ENCODE measurements at places on chromosomes 7 and 10. TPM values are rescaled to one million over a fixed set of nuclear protein-coding genes. Genes with fewer than 3 reads are reported as not detected.

ZP3 gene
- total RNA-seq: 2.1 TPM

SEC61G gene
- 259 TPM for total RNA-seq

MMD2 gene
- total RNA-seq: not detected

NXPH1 gene
- total RNA-seq: not detected

AGMO gene
- 0.18 TPM for total RNA-seq

PRF1 gene
- under 0.01 TPM for total RNA-seq

ELAPOR2 gene
- 3.1 TPM for total RNA-seq

AS3MT gene
- total RNA-seq: 13.0 TPM

ANKRD1 gene
- total RNA-seq: 0.18 TPM

LRRC18 gene
- total RNA-seq: not detected

PKD2L1 gene
- not detected for total RNA-seq
